ENCODE measurements at places on chromosomes 5 and 9.

DNA sequence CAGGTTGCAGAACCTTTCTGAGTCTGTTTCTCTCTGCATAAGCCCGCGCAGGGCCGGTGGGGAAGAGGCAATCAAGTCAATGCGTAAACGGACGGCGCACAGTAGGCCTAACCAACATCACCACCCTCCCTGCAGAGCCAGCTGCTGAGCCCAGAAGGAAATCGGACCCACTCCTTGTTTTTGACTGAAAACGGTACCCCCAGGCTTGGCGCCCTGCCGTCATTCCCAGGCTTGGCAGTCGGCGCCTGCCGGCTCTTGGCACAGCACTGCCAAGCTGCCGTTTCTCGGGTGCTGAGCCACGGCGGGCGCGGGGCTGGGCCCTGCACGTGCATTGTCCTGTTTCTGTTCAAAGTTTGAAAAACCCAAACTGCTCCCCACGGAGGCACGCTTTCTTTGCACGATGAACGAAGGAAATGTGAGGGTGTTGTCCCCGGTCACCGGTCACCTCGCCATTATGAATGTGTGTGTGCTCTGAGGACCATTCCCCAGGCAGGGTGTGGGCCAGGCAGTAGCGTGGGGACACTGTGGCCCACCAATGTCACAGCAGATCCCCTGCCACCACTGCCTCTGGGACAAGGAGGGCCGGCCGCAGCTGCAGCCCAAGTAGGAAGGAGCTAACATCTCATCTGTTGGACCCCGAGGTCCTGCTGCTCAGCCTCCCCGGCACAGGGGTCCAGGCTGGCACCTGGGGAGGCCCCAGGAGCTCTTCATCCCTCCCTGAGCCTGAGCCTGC is 20.1 kb downstream of the FIBCD1 start:
- no peak for DNase-seq

DNA sequence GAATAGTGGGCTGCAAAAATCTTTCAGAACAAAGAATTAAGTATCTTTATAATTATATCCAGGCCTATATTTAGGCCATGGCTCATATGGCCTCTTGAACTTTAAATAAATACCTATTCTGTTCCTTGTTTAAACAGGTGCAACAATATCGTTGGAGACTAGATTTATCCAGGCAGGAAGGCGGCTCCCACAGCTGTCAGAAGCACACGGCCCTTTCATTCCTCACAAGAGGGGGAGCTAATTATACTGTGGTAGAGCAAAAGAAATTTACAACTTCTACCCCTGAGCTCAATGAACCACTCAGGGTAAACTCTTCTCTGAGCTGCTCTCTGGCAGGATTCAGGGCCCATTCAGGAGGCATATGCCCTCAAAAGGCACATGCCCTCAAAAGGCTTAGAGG is 31.3 kb downstream of the TMEM174 start:
- DNase-seq: no peak

DNA sequence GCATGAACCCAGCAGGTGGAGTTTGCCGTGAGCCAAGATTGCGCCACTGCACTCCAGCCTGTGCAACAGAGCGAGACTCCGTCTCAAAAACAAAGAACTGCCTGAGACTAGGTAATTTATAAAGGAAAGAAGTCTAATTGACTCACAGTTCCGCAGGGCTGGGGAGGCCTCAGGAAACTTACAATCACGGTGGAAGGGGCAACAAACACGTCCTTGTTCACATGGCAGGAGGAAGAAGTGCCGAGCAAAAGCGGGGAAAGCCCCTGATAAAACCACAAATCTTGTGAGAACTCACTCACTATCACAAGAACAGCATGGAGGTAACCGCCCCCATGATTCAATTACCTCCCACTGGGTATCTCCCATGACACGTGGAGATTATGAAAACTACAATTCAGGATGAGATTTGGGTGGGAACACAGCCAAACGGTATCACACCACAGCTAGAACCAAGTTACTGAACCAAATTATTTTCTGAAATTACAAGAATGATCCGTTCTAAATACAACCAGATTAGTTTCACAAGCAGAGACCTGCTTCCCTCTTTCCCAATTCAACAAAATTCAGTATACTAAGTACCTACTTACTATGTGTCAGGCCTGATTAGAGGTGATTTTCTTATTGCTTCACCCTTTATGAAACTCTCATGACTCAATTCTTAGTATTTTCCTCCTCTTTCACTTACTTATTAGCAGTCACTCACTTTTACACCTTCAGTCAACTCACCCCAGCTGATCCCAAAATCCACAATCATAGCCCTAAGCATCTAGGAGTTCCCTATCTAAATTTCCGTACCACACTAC is 8.4 kb downstream of the UBTD2 start:
- no peak for DNase-seq

GRCh38 chr9:78213712-78214111 is 22.2 kb upstream of the CEP78 start:
- peak; percentile 72 for DNase-seq

GRCh38 chr5:159851053-159851452 is 65.2 kb upstream of the ADRA1B start:
- DNase-seq: no peak

GRCh38 chr5:34062419-34062818 is 19.4 kb upstream of the C1QTNF3 start:
- no peak for DNase-seq

DNA sequence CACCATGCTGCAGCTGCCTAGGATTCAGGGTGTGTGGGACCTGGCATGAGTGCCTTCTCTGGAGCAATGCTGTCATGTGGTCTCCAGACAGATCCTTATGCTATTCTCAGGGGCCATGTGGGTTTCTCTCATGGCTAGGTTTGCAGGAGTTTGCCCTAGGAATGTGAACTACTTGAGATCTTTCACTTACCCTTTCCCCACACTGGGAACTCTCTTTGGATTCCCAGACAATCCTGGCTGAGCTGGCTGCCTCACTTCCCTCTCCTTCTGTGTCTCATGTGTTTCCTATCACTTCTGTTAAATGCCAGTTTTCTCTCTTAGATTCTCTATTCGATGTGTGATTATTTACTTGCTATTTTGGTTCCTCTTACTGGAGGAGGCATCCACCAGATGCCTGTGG is 270.2 kb upstream of the RASA1 start:
- DNase-seq: no peak

GRCh38 chr5:115962565-115963402 is 509 bp downstream of the LVRN start:
- DNase-seq: peak; percentile 22

DNA sequence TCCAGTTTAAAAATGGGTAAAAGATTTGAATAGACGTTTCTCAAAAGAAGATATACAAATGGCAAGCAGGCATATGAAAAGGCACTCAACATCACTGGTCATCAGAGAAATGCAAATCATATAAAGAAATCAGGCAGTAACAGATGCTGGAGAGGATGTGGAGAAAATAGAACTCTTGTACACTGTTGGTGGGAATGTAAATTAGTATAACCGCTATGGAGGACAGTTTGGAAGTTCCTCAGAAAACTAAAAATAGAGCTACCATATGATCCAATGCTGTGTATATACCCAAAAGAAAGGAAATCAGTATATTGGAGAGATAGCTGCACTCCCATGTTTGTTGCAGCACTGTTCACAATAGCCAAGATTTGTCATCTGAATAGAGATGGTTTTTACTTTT is 42.7 kb downstream of the SLC12A2 start:
- DNase-seq: no peak

Measured in hematopoietic multipotent progenitor cell treated with erythropoietin and hydrocortisone succinate and interleukin-3 and kit ligand, for 4 days (in vitro differentiated cells).